ENCODE measurements at places on chromosomes 5 and 9. TPM values are rescaled to one million over a fixed set of nuclear protein-coding genes. Genes with fewer than 3 reads are reported as not detected.

- DNase-seq, result no peak
These were observed 7.6 kb upstream of the ZNF474 start for GRCh38 chr5:122121479-122122465.

- no peak for DNase-seq
These were observed 41.4 kb upstream of the DNAH5 start for GRCh38 chr5:13985731-13986418.

- no peak for DNase-seq
These were observed 54.9 kb upstream of the RPL26L1 start for GRCh38 chr5:172904312-172904642.

DNA sequence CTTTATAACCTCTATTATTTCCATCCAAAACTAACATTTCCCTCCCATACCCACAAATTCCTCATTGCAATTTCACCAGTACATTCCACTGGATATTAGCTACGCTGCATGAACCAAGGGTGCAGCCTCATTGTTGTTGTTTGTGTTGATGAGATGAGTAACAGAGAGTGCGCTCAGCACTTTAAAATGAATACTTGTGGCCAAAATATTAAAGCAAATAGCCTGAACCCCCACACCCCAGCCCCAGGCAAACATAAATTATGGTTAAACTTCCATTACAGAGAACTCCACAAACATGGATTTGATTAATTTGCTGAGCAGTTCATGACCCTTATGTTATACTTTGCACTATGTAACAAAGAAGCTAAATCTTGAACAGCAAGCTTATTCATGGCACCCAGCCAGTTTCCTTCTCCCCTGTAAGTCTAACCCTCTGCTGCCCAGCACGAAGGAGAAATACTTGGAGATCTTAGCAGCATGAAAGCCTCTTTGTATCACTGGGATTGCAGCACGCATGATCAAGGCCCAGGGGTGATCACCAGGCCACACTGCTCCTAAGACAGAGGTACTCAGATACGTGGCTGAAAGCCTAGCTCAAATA, 205.0 kb downstream of the DOCK8 start:
- no peak for DNase-seq

DNA sequence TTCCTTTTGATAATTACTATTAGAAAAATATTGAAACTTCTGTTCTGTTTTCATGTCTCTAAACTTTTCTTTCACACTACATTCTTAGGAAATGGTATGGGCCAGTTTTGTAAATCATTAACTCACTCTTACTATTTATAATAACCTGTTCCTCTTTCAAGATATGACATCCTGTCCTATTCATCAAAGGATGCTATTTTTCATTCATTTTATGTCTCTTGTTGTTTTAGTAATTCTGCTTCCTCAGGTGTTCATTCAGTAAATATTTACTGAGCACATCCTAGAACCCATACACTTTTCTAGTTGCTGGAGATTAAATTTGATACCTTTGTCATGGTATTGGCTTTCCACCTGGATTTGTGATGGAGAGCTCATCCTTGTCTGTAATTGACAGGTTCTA, 58.0 kb downstream of the GDA start:
- DNase-seq, result no peak

DNA sequence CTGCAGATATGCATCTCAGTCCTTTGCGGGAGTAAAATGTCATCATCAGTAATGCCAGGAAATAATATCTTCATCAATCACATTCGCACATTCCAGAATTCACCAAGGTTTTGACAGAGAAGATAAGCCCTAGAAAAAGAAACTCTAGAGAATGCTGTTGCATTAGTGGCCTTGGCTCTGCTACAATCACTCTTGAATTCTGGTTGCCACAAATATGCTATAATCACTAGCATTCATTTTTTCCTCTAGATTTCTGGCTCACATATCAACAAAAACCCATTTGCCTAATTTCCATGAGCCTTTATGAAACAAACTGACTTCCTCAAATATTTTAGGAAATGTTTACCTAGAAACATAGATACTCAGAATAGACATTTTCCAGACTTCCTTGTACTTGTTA, 653.4 kb downstream of the ANXA1 start:
- no peak for DNase-seq

DNA sequence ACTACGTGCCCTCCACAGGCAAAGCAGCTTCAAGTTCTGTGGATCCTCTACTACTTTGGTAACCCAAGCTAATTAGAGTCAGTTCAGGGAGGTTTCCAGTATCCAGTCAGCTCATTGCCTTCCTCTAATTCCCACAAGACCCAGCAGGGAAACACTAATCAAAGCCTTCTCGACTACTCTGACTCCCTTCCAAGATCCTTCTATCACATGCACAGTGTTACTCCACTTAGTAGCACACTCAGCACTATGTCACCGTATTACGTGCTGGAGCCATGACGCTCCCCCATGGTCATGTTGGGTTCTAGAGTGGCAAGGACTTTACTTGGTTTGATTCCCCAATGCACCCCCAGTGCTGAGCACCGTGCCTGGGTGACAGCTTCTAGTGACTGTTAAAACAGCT, 53.0 kb downstream of the DCP2 start:
- no peak for DNase-seq

DNA sequence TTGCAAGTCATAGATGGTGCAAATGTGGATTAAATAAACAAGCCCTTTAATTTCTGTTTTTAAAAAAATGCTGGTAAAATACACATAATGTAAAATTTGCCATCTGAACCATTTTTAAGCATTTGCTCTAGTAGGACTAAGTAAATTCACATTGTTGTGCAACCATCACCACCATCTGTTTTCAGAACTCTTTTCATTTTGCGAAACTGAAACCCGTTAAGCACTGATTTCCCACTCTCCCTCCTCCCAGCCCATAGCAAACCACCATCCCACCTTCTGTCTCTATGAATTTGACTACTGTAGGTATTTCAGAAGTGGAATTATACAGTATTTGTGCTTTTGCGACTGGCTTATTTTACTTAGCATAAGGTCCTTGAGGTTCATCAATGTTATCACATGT, 103.3 kb upstream of the CNTLN start:
- DNase-seq, result no peak

SLC44A1 gene
- 2.9 TPM for total RNA-seq

SHC3 gene
- not detected for total RNA-seq

WDR38 gene
- total RNA-seq, result not detected

IL13 gene
- total RNA-seq, result 231 TPM
